Cerebellum (tissue), 4 donors: ENCODE measurements at places on chromosomes 1 and 21. TPM values are rescaled to one million over a fixed set of nuclear protein-coding genes. Genes with fewer than 3 reads are reported as not detected.

DNA sequence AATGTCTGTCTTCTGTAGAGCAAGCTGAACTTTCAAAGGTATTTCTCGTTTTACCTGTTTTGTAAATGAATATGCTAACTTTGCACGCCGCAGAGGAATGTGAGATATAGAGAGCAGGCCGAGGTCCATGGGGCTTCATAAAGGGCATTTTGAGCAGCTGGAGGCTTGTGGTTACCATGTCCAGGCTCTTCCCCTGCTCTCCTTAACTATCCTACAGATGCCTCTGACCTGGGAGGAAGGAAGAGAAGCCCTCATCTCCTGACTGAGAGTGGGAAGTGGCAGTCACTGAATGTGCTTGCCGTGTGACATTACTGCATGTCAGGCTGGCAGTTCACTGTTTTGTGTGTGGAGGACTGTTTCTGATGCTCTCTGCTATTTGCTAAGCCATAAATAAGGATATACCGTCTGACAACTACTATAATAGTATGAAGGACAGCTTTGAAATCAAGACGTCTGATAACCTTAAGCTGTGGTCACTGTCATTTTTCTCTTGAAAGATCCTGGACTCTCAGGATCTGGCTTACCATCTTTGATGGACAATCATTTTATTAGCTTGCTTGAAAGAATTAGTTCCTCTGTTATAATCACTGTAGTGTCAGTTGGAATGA lies 92.2 kb downstream of the DYRK1A start:
- no peak for DNase-seq

GRCh38 chr1:226887006-226887405 lies 16.6 kb downstream of the PSEN2 start:
- DNase-seq: no peak

DNA sequence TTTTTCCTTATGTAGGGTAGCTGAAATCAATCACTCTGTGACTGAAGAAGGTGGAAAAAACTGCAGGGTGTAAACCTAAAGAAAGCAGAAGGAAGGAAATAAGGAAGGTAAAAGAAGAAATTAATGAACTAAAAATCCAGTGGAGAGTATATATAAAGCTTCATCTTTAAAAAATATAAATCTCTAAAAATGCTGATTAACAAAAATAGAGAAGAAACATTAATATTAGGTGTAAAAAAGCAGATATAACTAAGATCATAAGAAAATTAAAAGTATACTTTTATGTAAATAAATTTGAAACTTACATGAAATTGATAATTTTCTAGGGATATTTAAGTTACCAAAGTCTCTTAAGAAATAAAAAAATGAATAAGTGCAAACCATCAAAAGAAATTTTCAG lies 159.8 kb downstream of the GALNT2 start:
- DNase-seq: no peak

GRCh38 chr1:60274422-60275290 lies 201.1 kb upstream of the C1orf87 start:
- DNase-seq: no peak

- no peak for DNase-seq
Measured at GRCh38 chr1:244112636-244113035, 61.6 kb downstream of the ZBTB18 start.

- no peak for DNase-seq
Measured at GRCh38 chr1:230345139-230345885, 80.8 kb downstream of the PGBD5 start.

DNA sequence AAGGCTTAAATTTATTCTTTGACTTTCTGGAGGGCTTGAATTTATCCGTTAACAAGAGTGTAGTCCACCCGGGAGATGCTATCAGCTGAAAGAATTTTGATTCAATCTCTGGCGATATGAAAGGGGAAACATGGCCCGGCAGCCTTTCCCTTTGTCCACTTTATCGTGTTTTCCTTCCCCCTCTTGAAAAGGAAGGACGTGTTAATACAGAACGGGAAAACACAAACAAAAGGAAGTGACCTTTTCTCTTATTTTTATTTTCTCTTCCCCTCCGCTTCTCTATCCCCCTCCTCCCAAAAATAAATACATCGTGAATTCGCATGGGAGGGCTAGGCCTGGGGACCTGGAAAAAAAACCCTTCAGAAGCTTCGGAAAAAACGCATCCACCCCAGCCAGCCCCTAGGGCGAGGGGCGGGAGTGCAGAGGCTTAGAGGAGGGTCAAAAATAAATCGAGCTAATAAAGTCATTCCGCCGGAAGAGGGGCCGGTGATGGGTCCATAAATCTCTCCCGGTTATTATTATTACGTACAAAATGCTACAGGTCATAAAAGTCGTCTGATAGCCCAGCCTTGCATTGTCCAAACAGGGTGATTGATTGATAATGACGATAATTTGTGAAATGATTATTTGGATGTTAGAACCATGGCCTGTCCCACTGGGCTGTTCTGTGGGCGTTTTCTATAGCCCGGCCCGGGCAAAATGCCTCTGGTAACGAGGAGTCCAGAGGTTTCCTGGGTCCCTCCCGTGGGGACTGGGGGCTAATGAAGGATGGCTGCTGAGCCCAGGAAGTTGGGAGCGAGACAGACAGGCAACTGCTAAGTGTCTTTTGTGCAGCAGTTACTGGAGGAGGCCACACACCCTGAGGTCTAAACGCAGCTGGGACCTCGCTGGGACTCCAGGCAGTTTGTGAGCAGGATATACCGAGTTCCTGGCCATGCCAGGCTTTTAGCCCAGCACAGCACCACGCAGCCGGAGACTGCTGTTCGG lies 179.4 kb downstream of the PRDM16 start:
- DNase-seq: no peak

- DNase-seq: no peak
Measured at GRCh38 chr21:41761211-41761933, 5.5 kb downstream of the RIPK4 start.

The ZNF593OS gene
- 1.5 TPM for total RNA-seq

The OXCT2 gene
- 1.00 TPM for total RNA-seq

- no peak for DNase-seq
Measured at GRCh38 chr1:1004780-1005697, 5.1 kb upstream of the HES4 start.
